ENCODE measurements at places on chromosomes 7 and 10.

GRCh38 chr7:130894146-130894908 is 160.3 kb upstream of the KLF14 start:
- DNase-seq: no peak

DNA sequence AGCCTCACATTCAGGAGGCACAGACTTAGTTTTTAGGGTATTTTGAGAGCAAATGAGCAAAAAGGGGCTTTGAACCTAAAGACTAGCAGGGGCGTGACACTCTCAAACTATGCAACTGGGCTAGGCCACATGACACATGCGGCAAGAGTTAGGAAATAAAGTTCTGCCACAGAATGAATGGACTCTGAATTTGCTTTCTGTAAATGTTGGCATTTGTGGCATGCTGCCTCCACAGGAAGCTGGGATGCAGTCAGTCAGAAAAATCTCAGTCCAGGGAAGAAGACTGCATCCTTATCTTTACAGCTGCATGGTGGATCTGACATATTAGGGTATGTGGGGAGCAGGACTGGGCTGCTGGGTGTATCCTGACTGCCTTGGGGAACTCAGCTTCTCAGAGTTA is 181.0 kb downstream of the COBL start:
- DNase-seq: no peak

DNA sequence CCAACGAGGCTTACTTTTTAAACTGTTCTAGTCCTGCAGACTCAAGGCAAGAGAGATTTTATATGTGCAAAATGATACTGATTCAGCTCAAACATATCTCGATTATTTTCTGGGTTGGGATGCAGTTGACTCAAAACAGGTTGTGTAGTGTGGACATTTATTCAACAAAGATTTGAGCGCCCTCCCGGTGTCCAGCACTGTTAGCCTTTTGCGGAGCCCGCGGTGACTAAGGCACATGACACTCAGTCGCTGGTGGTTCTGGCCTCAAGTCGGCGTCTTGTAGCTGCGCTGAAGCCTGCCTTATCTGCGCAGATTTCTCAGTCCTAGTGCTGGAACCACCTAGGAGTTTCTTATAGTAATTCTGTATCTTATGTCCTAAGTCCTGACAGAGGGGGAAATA is 938 bp upstream of the CADPS2 start:
- peak; percentile 25 for DNase-seq

GRCh38 chr7:80679921-80680907 is 41.8 kb downstream of the CD36 start:
- DNase-seq: no peak

GRCh38 chr7:130324306-130324943 is 20.2 kb upstream of the CPA5 start:
- DNase-seq: no peak

GRCh38 chr10:31017534-31018355 is 13.9 kb downstream of the ZNF438 start:
- no peak for DNase-seq

DNA sequence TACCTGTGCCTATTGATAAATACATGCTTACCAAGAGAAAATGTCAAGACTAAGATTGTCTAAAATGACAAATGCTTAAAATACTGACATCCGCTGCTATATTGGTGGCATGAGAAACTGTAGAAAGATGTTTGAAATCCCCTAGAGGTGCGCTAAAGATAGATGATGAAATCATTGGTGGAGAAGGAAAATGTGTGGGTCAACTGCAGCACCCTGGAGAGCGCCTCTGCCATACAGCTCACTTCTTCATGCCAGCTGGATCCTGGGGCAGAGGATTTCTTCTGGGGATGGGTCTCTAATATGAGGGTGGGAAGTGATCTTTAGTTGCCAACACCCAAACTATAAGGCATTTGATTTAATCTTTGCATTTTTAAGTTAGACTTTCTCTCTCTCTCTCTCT is 680.4 kb upstream of the POM121L12 start:
- no peak for DNase-seq

DNA sequence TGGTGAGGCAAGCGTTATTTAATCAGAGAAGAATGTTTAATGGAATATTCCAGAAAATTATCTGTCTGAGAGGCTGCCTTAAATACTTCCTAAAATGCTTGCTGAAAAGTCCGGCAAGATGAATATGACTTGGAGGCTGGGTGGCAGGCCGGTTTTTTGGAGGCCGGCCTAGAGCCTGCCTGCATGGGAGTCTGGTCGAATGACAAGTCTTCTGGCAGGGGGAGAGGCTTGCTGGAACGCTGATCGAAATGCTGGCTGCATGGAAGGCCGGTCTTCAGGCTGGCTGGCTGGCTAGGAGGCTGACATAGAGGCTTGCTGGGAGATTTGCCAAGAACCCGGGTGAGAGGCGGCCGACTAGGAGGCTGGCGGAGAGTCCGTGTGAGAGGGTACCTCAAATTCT is 135.7 kb downstream of the OR13A1 start:
- no peak for DNase-seq

DNA sequence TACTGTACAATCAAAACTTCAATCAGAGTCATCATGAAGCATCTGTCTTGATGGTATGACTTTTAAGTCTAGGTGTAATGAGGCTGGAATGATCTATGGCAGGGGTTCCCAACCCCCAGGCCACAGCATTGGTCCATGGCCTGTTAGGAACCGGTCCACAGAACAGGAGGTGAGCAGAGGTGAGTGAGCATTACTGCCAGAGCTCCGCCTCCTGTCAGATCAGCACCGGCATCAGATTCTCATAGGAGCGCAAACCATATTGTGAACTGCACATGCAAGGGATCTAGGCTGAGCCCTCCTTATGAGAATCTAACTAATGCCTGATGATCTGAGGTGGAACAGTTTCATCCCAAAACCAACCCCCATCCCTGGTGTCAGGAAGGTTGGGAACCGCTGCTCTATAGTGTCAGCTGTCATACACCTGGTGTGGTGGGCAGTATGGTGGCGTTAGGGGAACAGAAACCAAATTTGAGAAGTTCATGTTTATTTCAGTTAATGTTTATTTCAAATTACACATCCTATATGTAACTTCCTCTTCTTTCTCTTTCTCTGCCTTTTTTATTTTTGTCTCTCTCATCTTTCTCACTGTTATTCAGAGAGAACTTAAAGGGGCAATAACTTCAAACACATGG is 432.6 kb downstream of the TNS3 start:
- no peak for DNase-seq

GRCh38 chr7:1060315-1061072 is 16.1 kb downstream of the GPR146 start:
- no peak for DNase-seq

GRCh38 chr7:130363026-130363847 is 17.1 kb upstream of the CPA1 start:
- DNase-seq: no peak

DNA sequence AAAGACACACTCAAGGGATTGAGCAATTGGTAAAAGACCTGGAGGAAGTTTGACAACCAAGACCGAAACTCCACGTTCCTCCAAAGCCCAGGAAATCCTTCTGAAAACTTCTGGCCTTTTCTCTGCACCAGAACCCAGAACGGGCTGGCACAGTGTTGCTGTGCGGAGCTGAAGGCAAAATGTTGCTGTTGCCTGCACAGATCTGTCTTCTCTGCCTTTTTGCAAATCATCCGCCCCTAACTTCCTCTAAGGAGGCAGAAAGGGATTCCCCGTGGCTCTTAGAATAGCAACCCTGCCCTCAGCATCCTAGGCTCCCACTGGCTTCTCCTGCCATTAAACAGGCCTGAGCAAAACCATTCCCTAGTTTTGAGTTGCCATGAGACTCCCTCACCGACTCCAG is 44.9 kb downstream of the FIGNL1 start:
- no peak for DNase-seq

- no peak for DNase-seq
Measured at GRCh38 chr10:53379956-53380355, 607.4 kb upstream of the MBL2 start.

DNA sequence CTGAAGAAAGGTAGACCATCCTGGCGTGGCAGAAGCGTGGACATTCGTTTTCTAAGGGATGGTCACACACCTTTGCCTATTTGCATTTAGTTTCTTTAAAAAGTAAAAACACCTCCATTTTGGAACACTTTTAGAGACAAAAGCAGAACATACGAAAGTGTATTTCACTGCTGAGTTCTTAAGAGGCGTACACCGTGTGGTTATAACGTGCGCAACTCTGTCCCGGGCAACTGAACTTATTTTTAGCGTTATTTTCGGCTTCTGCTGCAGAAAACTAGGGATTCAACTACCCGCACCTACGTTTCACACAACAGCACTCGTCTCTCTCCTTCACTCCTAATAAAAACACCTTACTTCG is 557 bp upstream of the LSM8 start:
- DNase-seq: no peak

DNA sequence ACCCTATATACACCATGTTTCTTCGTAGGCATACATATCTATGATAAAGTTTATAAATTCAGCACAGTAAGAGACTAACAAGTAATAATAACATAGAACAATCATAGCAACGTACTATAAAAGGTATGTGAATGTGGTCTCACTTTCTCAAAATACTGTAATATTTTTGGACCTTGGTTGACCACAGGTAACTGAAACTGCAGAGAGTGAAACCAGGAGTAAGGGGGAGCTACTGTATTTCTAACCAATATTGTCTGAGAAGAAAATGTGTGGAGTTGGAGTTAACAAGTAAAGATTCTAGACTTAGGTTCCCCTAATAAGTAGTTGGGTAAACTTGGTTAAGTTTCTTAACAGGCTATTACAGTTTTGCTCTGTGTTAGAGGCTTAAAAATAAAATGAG is 72.1 kb downstream of the GNAI1 start:
- DNase-seq: no peak

DNA sequence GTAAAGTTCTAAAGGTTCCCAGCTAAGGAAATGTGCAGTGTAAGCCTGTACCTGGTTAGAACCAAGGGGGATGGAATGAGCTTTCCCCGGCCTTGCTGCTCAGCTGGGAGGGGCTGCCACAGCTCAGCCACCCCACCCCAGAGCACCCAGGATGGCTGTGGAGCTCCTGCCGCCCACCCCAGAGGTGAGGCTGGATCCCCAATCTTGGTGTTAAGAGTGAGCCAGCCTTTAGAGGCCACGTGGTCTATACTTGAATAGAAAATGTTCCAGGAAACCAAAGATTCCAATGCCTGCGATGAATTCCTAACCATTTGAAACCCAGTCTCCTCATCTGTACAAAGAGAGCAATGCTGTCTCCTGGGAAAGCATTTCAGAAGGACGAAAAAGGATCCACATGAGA is 16.5 kb downstream of the DIP2C start:
- DNase-seq: no peak

GRCh38 chr7:78970440-78970916 is 483.0 kb downstream of the MAGI2 start:
- no peak for DNase-seq

DNA sequence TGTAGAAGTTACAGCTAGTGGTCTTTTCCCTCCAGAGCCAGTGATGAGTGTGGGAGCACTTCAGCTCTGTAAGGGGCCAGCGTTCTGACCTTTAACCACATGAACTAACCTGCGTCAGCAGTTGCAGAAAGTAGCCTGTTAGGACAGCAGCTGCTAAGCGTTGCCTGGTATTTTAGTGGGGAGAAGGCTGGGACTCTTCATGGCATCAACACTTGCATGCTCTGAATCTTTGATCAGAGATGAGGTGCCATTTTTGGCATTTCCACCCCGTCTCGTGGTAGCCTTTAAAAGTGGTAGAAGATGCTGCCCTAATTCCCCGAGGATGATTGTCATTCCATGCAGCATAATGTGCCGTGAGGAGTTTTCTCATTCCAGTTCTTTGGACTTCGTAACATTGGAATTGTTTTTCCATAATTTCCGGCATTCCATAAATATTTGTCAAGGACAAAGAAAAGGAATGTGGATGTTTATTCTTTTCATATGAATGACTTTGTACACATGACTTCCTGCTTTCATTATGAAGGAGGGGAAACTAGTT is 92.2 kb downstream of the AVL9 start:
- no peak for DNase-seq

DNA sequence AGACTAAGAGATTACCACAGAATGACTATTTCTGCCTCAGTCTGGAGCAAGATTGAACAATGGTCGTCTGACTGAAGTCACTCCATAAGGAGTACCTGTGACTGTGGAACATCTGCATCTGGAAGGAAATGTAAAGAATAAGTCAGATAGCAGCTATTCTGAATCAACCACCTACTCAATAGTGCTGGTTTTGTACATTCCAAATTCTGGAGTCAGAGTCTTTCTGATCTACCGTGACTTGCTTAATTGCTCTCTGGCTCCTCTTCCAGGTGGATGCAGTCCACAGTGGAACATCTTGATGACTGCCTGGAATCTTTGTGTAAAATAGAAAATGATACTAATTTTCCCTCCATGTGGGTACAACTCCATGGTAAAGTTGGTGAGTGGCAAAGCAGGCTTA is 156.3 kb upstream of the SEMA3C start:
- DNase-seq: no peak

DNA sequence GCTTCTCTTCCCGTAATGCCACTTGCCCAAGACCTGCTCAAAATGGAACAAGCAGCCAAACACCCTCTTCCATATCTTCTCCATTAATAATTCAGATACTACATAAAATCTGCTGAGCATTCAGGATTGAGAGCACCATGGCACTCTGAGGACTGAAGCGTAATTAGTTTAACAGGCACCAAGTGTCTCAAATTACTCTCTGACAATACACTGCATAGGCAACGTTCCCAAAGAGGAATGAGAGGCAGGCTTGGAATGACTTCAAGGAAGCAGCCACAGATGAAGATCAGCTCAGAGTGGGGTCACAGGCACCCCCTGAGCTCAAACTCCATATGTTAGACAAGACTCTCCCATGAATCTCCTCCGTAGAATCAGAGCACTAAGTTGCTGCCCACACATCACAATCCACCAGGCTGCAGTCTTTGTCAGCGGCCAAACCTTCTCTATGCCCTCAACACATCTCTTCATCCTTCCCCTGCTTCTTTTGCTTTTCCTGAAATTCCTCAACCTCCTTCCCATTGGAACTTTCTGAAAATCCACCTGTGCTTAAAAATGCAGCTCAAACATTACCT is 4.7 kb upstream of the ABLIM1 start:
- no peak for DNase-seq

DNA sequence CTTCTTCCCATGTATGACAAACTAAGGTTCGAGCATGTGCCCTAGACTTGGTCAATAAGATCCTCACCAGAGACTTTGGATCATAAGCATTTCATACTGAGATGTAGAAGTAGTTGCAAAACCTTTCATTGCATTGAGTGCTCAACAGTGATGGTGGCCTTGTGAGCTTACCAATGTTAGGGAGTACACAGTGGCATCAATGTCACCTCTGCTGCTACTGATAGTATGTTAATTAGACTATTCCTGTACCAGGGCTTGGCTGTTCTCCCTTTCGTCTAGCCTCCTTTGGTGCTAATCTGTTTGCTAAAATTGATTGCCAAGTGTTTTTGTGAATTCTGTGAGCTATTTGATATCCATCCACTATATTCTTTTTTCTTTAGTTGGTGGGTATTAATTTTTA is 264.5 kb upstream of the SEMA3C start:
- no peak for DNase-seq
